ENCODE measurements at places on chromosomes 1 and 21. TPM values are rescaled to one million over a fixed set of nuclear protein-coding genes. Genes with fewer than 3 reads are reported as not detected.

GRCh38 chr1:113552244-113552643 is 161.9 kb downstream of the MAGI3 start:
- DNase-seq: no peak

The SAMD13 gene
- total RNA-seq: 0.48 TPM

The MIXL1 gene
- not detected for total RNA-seq

DNA sequence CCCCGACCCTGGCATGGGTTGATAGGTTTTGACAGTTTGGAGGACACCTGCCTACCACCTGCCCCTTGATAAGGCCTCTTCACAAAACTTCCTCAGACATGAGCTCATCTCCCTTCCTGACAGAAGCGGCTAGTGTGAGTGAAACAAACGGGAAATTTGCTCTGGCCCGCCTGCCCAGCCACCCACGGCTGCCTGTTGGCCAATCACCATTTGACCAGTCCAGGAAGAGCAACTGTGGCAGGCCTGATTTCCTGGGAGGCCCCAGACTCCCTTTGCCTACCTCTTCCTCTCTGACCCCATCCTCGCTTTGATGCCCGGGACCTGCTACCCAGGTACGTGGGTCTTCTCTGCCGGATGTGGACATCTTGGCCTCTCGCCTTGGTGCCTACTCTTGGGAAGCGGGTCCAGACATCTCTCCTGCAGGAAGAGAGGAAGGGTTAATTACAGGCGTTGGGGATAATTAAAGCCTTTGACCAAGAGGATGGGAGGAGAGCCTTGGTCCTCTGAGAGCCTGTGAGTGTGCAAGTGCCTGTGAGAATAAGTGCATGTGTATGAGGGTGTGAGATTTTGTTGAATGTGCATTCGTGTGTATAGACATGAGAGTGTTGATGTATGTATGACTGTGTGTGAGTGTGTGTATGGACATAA is 1.1 kb upstream of the EPHA2 start:
- no peak for DNase-seq

The SH2D2A gene
- 280 TPM for total RNA-seq

GRCh38 chr1:27394925-27395324 is 2.5 kb downstream of the GPR3 start:
- DNase-seq: no peak

The KCNN3 gene
- total RNA-seq: 0.14 TPM

GRCh38 chr1:198318085-198318484 is 161.3 kb downstream of the NEK7 start:
- DNase-seq: no peak

Measured in activated CD4-positive, alpha-beta memory T cell treated with anti-CD3 and anti-CD28 coated beads for 36 hours (primary cell).